ENCODE measurements at places on chromosomes 12 and 14.

- no peak for DNase-seq
These were observed 28.3 kb upstream of the TEAD4 start for GRCh38 chr12:2930865-2931264.

DNA sequence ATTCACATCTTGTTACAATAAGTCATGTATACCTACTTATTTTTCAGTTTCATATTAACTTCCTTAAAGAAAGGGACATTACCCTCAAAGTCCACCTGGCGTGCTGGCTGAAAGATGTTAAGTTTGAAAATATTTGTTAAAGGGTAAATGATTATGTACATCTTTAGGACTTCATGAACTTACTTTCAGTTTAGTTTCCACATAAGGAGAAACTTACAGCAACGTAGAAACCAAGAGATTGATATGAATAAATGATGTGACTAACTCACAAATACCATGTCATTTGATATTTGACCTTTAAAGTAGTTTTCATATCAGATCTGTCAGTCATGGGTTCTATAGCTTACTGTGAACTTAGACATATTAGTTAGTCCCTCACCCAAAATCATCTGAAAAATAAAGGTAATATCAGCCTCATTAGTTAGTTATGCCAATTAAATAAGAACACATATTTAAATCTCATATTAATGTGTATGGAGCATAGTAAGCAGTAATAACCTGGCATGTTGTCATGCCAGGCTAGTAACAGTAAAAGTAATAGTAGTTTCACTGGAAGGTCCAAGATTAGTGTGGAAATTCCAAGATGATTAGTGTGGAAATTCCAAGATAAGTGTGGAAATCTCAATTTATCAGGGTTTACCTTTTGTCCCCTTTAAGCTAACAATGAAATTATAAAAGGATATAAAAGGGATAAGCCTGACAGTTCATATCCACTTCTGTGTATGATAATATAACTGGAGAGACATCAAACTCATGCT, 1.9 kb upstream of the CLEC2D start:
- no peak for DNase-seq

GRCh38 chr12:114420944-114421335, 15.0 kb upstream of the TBX5 start:
- no peak for DNase-seq

DNA sequence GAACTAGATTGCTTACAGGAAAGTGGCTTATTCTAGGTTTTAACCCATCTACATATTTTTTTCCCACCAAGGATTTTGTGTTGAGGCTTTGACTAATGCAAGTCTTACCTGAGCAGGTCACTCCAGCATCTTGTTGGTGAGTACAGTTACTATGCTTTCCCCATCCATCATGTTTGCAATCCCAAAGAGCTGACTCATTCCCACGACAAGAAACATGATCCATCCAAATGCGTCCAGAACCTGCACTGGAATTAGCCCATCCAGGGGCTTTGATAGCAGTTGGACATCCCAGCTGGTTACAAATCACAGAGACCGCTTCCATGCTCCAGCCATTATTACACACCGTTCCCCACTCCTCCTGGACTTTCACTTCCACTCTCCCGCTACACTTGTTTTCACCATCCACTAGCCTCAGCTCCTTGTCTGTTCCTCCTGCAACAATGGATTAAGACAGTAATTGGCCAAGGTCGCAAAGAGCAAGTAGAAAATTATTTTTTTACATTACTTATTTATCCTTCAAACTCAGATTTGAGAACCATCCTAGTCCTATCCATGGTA, 2.5 kb downstream of the CD163 start:
- no peak for DNase-seq

DNA sequence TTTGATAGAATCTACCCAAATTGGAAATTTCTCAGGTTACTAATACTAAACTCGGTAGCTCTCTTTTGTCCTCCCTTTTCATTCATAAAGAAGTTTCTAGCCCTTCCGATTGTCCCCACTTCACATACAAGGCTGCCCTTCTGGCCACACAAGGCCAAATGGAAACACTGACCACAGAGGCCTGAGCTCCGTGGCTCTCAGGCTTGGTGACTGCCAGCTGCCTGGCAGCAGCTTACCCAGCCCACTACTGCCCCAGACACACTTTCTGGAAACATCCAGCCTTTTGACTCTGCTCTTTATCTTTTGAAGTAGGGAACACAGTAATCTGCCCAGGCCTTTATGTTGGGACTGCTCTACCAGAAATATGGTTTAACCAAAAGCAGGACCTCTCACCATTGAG, 167.2 kb downstream of the GCH1 start:
- no peak for DNase-seq

GRCh38 chr12:103929046-103929783, 995 bp upstream of the HSP90B1 start:
- peak; percentile 82 for DNase-seq

DNA sequence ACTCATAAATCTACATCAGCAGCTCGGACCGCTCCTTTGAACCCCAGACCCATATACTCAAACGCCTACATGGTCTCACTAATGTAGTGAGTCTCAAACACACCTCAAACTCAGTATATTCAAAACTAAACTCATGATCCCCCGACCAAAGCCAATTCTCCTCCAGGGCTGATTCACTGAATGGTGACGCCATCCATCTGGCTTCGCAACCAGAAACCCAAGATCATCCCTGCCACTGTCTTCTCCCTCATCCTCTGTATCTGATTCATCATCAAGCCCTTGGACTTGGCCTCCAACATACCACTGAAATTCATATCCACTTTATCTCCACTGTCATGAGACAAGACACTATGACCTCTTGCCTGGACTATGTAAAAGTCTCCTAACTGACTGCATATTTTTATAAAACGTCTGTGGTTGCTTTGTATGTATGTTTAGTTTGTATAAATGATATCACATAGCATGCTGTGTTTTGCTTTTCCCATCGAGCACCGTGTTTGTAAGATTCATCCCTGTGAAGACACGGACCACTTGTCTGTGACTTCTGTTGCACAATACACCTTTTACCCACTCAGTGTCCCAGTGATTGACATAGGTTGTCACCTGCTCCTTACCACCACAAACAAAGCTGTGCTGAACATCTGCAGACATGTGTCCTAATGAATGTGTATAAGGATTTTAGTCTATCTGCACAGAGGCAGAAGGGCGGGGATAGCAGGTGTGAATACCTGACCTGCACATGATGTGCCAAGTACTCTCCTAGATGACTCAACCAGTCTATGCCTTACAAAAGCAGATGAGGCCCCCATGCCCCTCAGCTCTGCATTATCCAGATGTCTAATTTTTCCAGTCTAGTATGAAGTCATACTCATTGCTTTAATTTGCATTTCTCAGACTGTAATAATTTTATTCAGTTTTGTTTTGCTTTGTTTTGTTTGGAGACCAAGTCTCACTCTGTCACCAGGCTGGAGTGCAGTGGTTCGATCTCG, 76.9 kb downstream of the VWF start:
- no peak for DNase-seq

GRCh38 chr12:19572920-19573558, 133.7 kb downstream of the AEBP2 start:
- DNase-seq: peak; percentile 13

GRCh38 chr14:96494331-96494730, 7.9 kb upstream of the PAPOLA start:
- no peak for DNase-seq

DNA sequence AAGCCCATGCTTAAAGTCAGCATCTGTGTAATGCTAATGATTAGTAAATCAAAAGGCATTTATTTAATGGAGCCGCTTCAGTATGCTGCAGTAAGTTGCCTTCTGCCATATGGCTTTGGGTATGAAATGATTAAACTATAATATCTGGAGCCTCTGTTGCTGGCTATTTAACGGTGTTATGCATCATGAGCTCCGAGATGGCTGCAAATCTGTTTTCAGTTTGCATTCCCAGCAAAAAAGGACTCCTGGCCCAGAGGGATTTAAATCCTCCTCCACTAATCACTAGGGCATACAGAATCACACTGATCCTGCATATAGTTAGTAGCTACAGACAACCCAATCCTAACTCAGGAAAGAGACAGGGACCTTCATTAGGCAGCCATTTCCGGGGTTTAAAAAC, 171.5 kb upstream of the EEA1 start:
- no peak for DNase-seq

- DNase-seq: no peak
These were observed 38.6 kb upstream of the APPL2 start for GRCh38 chr12:105274571-105274970.

- DNase-seq: no peak
These were observed 57.3 kb downstream of the FNTB start for GRCh38 chr14:65043893-65044595.

- DNase-seq: no peak
These were observed 20.0 kb downstream of the ZFP36L1 start for GRCh38 chr14:68772761-68773381.

GRCh38 chr14:54337314-54337713, 59.5 kb upstream of the CDKN3 start:
- no peak for DNase-seq

GRCh38 chr14:95023886-95024285, 133.4 kb downstream of the DICER1 start:
- DNase-seq: no peak

DNA sequence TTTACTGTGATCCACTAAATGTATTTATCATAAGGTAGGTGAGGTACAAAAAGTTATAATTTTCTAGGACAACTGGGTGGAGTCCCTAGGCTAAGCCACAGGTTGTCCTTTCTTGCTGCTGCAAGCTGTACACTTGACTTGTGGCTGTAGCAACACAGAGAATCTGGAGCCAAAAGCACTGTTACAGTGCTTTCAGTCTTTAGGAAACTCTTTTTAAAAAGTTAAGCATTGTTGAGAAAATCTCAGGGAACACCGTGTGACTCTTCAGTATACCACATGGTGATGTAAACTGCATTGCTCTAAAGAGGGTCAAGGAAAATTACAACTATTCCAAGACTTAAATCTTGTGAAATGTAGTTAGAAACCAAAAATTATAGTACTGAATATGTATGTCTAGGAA, 11.4 kb downstream of the SLC15A5 start:
- no peak for DNase-seq

- DNase-seq: no peak
These were observed 17.6 kb upstream of the FAM222A start for GRCh38 chr12:109695961-109696461.

DNA sequence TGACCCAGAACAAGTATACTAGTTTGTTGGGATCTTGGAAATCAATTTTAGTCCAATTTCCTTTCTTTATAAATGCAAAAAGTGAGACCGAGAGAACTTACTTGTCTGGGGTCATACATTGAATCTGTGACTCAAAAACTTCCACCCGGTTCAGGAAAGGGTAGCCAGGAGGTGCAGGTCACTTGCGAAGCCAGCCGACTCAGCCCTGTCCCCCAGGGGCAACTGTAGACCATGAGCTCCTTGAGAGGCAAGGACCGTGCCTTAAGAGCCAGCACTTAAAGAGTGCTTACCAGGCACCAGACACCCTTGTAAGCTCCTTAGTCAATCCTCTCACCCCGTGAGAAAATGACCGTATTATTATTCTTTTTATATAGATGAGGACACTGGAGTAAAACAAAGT, 505 bp upstream of the BCDIN3D start:
- no peak for DNase-seq

DNA sequence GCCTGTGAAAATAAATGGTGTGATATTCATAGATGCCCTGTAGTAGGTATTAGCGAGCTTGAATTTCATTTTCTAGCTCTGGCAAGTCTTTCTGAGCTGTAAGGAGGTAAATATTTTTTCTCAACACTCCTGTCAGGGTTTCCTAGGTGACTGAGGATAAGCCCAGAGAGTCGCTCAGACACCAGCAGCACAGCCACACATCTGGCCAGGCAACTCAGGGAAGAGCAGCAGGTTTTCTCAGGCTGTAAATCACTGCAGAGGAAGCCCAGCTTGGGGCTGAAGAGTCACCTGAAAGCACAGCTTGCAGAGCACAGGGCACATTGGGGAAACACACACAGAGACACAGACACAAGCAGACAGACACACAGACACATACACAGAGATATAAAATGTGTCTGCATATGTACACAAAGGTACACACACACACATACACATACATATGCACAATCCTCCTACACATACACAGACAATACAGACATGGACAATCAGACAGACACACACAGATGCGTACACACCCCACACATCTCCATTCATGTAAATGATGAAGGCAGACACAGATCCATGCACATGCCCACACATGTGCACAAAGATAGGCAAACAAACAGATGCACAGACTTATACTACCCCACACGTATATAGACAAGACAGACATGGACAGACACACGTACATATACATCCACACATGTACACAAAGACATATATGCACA, 232.0 kb upstream of the TMTC1 start:
- DNase-seq: no peak

All from Caki2 (cell line).